ENCODE measurements at places on chromosomes 7 and 10. TPM values are rescaled to one million over a fixed set of nuclear protein-coding genes. Genes with fewer than 3 reads are reported as not detected.

DNA sequence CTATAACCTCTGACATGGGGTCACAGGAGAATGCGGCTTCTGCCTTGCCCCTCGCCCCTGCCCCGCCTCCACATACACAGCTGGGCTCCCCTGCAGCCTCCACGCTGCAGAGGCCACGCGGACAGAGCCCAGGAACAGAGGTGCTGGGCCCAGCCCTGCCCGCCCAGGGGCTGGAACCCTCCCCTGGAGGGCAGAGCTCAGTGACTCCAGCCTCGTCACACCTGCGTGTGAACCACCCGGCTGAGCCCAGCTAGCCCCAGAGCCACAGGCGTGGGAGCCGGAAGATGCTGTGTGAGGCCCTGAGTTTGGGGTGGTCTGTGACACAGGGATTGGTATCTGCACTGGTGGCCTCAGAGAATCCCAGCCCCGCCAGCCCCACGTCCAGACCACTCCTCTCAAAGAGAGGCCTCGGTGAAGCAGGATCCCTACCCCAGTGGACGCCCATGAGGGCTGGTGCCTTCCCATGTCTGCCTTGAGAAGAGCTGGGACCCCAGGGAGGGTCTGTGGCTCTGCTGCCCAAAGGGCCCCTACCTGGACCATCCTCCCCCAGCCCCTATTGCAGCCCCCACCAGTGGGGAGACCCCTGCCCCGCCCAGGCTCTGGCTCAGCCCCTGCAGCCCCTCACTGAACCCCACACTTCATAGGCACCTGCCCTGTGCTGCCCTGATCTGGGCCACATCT, 8.1 kb upstream of the ADAP1 start:
- peaks cover 11% of the 10 kb centered on the region for H3K27me3 ChIP-seq
- DNase-seq = no peak
- peaks cover 22% of the 10 kb centered on the region for H3K4me1 ChIP-seq
- no peak overlapping the region for H3K4me3 ChIP-seq

- no peaks in the 10 kb centered on the region for H3K4me1 ChIP-seq
- H3K4me3 ChIP-seq = no peak overlapping the region
- H3K27me3 ChIP-seq = peaks cover 52% of the 10 kb centered on the region
- no peak for DNase-seq
- H3K27ac ChIP-seq = no peak overlapping the region
Observed at GRCh38 chr10:132893090-132893489, 49.3 kb downstream of the CFAP46 start.

DNA sequence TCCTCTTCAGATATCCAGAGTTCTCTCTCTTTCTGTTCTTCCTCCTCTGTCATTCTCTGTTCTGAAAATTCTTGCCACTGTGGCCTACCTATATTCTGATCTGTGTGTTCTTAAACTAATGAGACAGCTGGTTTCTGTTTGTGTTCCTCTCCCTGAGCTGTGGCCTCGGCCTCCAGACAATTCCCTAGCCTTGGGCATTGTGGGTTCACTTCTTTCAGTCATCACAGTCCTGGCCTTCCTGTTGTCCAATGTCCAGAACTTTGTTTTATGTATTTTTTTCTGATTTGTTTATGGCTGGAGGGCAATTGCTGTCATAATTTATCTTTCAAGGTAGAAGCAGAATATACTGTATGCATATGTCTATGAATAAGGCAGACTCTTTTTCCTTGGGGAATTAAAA, 173.2 kb upstream of the MTPN start:
- no peaks in the 10 kb centered on the region for H3K4me1 ChIP-seq
- no peak for DNase-seq
- H3K27ac ChIP-seq = peak overlapping the region; percentile 66
- H3K36me3 ChIP-seq = no peaks in the 10 kb centered on the region
- no peaks in the 10 kb centered on the region for H3K27me3 ChIP-seq

DNA sequence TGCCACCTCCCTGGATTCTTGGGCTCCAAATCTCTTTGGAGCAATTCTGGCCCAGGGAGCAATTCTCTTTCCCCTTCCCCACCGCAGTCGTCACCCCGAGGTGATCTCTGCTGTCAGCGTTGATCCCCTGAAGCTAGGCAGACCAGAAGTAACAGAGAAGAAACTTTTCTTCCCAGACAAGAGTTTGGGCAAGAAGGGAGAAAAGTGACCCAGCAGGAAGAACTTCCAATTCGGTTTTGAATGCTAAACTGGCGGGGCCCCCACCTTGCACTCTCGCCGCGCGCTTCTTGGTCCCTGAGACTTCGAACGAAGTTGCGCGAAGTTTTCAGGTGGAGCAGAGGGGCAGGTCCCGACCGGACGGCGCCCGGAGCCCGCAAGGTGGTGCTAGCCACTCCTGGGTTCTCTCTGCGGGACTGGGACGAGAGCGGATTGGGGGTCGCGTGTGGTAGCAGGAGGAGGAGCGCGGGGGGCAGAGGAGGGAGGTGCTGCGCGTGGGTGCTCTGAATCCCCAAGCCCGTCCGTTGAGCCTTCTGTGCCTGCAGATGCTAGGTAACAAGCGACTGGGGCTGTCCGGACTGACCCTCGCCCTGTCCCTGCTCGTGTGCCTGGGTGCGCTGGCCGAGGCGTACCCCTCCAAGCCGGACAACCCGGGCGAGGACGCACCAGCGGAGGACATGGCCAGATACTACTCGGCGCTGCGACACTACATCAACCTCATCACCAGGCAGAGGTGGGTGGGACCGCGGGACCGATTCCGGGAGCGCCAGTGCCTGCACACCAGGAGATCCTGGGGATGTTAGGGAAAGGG, 913 bp downstream of the NPY start:
- peak overlapping the region; percentile 56 for H3K4me3 ChIP-seq
- H3K27me3 ChIP-seq = peaks cover 52% of the 10 kb centered on the region
- DNase-seq = peak; percentile 3
- H3K27ac ChIP-seq = no peak overlapping the region
- H3K36me3 ChIP-seq = no peaks in the 10 kb centered on the region

DNA sequence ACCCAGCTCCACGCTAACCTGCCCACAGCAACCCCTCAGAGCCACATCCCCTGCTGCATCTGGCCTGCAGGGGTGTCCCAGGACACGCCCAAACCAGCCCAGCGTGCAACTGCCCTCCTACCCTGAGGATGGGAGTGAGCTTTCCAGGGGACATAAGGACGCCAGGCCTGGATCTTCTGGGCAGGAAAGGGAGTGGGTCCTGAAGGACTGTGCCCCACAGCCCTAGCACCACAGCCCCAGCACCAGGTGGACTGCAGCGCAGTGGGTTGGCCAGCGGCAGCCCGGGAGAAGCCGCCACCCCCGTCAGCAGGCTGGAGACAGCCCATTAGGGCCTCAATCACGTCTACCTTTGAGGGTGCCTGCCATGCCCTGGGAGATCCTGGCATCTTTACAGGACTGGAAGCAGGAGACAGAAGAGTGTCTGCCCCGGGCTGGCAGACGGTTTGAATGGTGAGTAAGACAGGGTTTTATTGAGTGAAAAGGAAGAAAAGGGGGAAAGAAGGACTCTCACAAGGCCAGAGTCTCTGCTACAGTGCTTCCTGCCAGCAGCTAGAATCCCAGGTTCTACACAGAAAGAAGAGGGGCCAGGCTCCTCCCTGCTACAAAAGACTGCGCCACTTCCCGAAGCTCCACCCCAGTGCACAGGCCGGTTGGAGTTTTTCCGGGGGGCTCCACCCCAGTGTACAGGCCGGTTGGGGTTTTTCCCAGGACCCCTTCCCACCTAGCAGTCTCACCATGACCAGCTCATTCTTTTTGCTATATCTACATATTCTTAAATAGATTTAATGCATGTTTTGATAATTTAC, 69.8 kb upstream of the KCTD7 start:
- no peak overlapping the region for H3K4me3 ChIP-seq
- no peak overlapping the region for H3K27ac ChIP-seq
- no peak for DNase-seq
- peaks cover 7% of the 10 kb centered on the region for H3K36me3 ChIP-seq

Gene C10orf67
- 0.33 TPM for total RNA-seq

Gene STOX1
- 8.8 TPM for total RNA-seq

DNA sequence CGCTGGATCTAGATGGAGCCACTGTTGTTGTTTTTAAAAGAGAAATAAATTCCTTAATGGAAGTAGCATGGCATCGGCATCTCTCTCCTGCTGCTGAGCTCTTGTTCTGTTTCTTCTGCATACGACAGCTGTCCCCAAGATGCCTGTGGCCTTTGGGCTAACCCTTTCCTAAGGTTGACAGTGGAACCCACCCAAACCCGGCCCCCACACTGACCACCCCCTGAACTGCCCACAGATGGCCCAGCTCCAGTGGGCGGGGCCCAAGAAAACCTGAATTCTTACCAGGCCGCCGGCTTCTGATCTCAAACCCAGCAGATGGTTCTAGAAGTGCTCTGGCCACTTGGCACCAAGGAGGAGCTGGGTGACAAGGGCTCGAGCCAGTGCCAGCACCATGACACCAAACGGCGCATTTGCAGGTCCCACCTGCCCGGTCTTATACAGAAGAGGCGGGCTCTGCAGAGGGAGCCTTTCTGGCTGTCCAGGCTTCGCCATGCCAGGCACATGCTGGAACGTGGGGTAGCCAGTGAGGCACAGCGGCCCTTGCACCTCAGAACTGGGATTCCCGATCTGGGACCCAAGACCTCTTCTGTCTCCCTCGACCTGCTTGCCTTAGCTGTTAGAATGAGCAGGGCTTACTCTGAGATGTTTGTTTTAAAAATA, 82.7 kb downstream of the RGS10 start:
- H3K27ac ChIP-seq = no peak overlapping the region
- H3K27me3 ChIP-seq = peaks cover 2% of the 10 kb centered on the region
- H3K36me3 ChIP-seq = peaks cover 3% of the 10 kb centered on the region
- DNase-seq = no peak
- H3K4me3 ChIP-seq = no peak overlapping the region
- no peaks in the 10 kb centered on the region for H3K4me1 ChIP-seq

GRCh38 chr10:85919491-85920021, 447.0 kb downstream of the GRID1 start:
- DNase-seq = no peak
- H3K36me3 ChIP-seq = no peaks in the 10 kb centered on the region
- H3K27ac ChIP-seq = no peak overlapping the region
- no peak overlapping the region for H3K4me3 ChIP-seq
- peaks cover 3% of the 10 kb centered on the region for H3K4me1 ChIP-seq

GRCh38 chr7:15643000-15643705, 43.3 kb downstream of the MEOX2 start:
- H3K27me3 ChIP-seq = no peaks in the 10 kb centered on the region
- peaks cover 5% of the 10 kb centered on the region for H3K4me1 ChIP-seq
- H3K36me3 ChIP-seq = no peaks in the 10 kb centered on the region
- H3K4me3 ChIP-seq = no peak overlapping the region

Gene C1QL3
- not detected for total RNA-seq

DNA sequence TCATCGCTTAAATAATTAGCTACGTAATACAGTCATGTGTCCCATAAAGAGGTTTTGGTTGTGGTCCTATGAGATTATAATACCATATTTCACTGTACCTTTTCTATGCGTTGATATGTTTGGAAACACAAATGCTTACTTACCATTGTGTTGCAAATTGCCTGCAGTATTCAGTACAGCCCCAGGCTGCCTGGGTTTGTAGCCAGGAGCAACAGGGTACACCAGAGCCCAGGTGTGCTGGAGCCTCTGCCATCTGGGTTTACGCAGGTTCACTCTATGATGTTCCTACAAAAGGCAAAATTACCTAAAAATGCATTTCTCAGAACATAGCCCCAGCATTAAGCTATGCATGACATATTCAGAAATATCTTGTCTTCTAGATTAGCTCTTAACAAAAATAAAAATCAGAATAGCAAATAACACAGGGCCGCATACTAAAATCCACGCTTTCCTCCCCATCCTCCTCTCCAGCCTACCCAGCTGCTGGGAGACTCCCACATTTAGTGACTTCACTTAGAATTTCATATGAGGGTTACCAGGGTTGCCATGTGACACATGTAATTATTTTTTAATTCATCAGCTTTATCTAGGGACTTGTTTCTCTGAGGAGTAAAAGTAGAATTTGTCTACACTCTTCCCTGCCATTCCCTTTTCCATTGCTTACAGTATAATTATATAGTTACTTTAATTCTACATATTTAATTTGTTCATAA, 559.0 kb upstream of the ADARB2 start:
- no peaks in the 10 kb centered on the region for H3K27me3 ChIP-seq
- peaks cover 19% of the 10 kb centered on the region for H3K4me1 ChIP-seq
- no peak overlapping the region for H3K27ac ChIP-seq
- H3K36me3 ChIP-seq = peaks cover under 1% of the 10 kb centered on the region

- H3K27me3 ChIP-seq = no peaks in the 10 kb centered on the region
- DNase-seq = no peak
- no peak overlapping the region for H3K27ac ChIP-seq
- H3K36me3 ChIP-seq = peaks cover 13% of the 10 kb centered on the region
Observed at GRCh38 chr7:50703654-50704053, 79.0 kb downstream of the GRB10 start.

Gene CWF19L1
- 29.2 TPM for total RNA-seq

DNA sequence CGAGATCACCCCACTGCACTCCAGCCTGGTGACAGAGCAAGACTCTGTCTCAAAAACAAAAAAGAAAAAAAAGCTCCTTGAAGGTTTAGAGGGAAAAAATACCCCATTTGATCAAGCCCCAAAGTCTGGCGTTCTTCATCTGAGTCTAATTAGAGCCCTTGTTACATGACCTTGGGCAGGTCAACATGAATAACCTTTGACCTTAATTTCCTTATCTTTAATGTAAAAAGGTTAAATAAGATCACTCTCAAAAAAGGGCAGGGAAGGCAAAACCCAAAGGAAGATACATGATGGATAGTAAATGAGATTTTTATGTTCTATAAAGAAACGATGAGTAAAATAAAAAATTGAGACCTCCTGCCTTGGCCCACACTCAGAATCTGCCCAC, 40.3 kb downstream of the SLC37A3 start:
- DNase-seq = no peak
- H3K27ac ChIP-seq = no peak overlapping the region
- no peak overlapping the region for H3K4me3 ChIP-seq

Gene FKBP6
- total RNA-seq = not detected

GRCh38 chr10:44280226-44281014, 104.5 kb downstream of the CXCL12 start:
- H3K27me3 ChIP-seq = no peaks in the 10 kb centered on the region
- no peak for DNase-seq
- no peaks in the 10 kb centered on the region for H3K4me1 ChIP-seq
- H3K27ac ChIP-seq = peak overlapping the region; percentile 48

DNA sequence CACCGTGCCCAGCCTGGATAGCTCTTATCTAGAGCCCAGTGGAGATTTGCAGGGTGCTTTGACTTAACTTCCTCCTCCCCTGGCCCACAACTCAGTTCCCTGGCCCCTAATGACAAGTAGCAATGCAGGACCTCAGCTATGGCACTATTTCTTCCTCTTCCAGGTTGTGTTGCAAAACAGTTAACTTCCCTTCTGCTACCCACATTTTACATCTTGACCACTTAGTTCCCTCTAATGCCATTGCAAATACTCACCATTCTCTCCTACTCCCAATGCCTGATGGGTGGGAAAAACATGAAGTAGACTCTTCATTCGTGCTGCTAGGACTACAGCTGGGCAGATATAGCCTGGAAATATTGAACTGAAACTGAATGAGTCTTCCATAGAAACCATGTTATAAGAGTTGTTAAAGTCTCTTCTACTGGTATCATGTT, 39.1 kb upstream of the FGL2 start:
- no peaks in the 10 kb centered on the region for H3K27me3 ChIP-seq
- H3K4me3 ChIP-seq = no peak overlapping the region

Gene ZNF365
- 1.1 TPM for total RNA-seq

Gene ABCB4
- total RNA-seq = 6.7 TPM
